Thoracic aorta (tissue), 2 donors: ENCODE measurements at places on chromosomes 3 and 15. TPM values are rescaled to one million over a fixed set of nuclear protein-coding genes. Genes with fewer than 3 reads are reported as not detected.
A peak's percentile ranks its signal among the peaks of the same experiment; 100 is the strongest.

The CHRM5 gene
- total RNA-seq = not detected

- DNase-seq = no peak
Observed at GRCh38 chr3:123067689-123068600, 1.1 kb downstream of the PDIA5 start.

DNA sequence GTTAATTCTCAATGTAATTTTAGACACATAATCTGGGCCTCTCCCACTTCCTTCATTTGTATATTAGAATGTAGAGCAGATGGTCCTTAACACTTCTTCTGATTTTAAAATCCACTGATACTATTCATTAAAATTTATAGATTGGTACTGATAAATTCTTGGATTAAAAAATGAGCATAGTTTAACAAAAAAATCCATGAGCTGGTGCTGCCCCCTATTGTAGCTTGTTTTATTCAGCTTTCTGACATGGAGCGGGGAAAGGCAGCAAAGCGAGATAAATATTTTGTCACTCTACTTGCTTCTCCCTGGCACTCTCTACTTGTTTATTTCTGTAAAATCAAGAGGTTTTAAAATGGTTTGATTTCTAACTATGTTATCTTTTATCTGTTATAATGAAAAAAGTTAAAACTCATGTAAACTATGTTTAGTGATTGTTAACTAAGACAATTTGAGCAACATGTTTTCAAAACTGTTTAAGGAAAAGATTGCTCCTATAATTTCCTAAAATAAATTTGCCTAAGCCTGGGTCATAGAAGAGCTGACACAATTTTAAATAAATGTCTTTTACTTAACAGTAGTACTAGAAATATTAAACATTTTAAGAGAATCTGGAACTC lies 26.5 kb upstream of the PLOD2 start:
- DNase-seq = no peak

DNA sequence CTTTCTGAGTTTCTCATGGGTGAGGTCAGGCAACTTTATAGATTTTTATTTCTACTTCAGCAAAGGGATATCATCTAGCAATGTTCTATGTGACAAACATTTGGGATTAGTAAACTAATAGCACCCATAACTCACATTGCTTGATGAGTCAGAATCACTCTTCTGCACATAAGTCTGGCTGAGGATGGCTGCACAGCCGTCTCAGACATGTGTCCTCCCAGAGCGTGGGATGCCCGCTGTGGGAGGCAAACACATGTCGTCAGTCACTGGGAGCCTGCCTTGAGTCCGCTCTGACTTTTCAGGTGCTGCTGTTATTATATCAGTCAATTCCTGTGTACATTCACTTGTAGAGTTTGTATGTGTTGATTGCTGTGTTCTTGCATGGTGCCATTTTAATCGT lies 230.7 kb upstream of the TRIM42 start:
- DNase-seq = no peak

DNA sequence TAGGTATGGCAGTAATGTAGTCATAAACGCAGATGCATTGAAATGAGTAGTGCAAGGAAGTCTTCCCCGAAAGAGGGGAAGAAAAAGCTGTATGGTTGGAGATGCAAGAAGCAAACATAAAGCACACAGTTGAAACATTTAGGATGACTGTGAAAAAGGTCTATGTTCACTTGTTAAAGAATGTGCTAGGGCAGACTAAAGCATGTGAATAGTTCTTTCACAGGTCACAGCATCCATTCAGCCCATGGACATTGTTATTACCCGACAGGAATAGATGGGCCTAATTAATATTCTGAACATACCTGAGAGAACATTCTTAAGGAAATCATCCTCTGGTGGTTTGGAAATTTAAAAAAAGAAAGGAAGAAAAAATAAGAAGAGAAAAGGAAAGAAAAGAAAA lies 595.2 kb downstream of the ZIC1 start:
- DNase-seq = no peak

The CAPN3 gene
- 19.8 TPM for total RNA-seq

DNA sequence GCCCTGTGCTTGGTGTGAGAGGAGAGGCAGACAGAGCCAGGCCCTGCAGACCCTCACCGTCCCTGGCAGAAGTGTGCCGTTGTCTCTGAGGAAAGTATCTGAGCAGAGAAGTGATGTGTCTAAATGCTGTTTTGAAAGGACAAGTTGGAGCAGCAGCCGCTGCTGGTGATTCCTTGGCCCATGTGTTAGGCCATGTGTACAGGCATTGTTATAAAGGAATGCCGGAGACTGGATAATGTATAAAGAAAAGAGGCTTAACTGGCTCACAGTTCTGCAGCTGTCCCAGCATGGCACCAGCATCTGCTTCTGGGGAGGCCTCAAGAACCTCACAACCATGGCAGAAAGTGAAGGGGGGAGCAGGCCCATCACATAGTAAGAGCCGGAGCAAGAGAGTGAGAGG lies 334.6 kb upstream of the ATP10A start:
- no peak for DNase-seq

The GOLIM4 gene
- 43.1 TPM for total RNA-seq

DNA sequence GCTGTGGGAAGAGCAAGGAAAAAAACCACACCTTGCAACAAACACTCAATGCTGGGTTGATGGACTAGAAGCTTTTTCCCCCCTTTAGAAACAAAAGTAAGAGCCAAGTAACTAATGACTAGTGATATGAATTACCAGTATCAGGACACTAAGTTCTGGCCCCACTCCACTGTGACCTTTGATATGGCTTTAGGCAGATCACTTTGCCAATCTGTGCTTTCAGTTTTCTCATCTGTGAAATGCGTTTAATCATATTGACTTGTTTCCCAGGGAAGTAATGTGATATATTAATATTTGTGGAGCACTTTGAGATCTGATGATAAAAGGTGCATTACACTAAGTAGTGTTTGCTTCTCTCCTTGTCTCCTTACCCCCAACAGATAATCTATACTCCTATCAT lies 319.3 kb upstream of the SATB1 start:
- DNase-seq = no peak

- no peak for DNase-seq
Observed at GRCh38 chr15:99437315-99438223, 128.2 kb upstream of the MEF2A start.

The PPP1R14D gene
- not detected for total RNA-seq

DNA sequence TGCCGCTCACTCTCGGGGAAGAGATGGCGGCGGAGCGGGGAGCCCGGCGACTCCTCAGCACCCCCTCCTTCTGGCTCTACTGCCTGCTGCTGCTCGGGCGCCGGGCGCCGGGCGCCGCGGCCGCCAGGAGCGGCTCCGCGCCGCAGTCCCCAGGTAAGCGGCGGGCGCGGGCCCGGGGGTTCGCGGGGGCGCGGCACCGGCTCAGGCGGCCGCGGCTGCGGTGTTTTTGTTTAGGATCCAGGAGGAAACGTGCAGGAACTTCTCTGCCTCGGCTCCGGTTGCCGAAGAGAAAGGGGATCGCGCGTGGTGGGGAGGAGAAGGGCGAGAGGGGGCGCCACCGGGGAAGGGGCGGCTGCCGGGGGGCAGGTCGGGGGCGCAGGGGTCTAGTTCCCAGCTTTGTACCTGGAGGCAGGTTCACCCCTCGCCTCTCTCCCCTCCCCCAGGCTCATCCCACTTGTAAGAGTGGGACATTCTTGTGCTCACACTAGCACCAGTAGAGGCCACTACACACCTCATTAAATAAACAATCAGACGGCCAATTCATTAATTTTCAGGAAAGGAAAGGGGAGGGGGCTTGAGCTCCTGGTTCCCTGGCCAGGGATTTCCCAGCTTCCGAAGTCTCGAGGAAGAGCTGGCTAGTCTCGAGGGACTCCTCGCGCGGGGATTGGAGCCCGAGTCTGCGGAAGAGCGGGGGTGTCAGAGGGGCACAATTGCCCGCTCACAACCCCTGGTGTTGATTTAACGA lies 562 bp downstream of the NEO1 start:
- DNase-seq = no peak

GRCh38 chr3:71997066-71997653 lies 212.2 kb upstream of the PROK2 start:
- DNase-seq = no peak

DNA sequence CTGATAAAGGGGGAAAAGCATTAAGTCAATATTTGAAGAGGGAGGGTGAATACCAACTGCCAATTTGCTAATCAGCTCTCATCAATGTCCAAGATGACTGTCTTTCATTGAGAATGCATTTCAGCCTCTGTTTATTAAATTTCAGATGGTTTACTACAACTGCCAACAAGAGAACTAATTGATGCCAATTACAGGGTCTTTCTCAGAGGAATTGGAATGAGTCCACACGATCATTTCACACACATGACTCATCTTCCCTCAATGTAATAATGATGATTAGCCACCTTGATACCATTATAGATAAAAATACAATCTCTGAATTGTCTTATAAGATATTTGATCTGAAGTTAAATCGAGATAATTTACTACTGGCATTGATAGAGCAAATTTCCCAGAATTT lies 1274.4 kb downstream of the ROBO2 start:
- DNase-seq = no peak

DNA sequence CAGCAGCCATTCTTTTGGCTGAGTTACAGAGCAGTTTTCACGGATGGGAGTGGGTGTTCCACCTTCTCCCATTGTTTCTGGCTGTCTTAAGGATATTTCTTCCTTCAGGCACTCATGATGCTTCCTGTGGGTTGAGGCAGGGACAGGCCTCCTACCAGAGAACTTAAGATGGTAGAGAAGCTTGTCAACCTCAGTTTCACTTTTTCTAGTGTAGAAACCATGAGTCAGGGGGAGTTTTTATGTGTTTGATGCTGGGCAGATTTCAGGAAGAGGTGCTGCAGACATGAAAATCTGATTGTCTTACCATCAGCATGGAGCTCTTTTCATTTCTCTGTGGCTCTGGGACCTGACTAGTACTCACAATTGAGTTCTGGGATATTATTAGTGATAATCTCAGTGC lies 48.7 kb upstream of the VEPH1 start:
- DNase-seq = no peak

DNA sequence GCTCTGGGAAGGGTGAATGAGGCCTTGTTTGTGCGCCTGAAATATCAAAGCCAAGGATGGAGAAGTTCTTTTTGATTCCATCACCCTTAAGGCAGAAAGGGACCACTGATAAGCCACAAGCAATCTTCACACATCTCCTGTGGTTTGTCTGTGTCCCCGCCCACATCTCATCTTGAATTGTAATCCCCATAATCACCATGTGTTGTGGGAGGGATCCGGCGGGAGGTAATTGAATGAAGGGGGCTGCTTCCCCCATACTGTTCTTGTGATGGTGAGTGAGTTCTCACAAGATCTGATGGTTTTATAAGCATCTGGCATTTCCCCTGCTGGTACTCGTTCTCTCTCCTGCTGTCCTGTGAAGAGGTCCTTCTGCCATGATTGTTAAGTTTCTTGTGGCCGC lies 329.6 kb upstream of the RGMA start:
- DNase-seq = no peak

DNA sequence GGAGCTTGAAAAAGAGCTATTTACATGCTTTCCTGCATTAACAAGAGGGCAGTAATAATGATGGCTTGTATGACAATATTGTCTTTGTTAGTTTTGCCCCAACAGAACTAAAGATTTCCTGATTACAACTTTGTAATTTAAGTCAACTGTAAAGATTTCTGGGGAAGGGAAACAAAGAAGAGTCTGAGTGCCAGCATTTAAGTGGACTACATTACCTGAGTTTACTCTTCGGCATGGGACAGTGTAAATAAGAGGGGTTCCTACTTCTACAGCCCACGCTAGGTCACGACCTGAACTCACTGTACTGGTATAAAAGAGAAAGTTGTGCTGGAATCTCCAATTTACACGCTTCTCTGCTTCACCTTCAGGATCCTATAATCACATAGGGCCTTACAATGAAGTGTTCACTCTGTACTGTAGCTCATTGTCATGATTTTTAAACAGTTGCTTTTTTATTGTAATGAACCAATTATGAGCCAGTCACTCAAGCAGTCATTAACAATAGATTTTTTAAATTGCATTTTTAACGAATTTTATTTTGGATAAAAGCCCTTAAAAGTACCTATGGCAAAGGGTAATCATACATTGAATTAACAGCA lies 39.6 kb downstream of the DPH6 start:
- no peak for DNase-seq

DNA sequence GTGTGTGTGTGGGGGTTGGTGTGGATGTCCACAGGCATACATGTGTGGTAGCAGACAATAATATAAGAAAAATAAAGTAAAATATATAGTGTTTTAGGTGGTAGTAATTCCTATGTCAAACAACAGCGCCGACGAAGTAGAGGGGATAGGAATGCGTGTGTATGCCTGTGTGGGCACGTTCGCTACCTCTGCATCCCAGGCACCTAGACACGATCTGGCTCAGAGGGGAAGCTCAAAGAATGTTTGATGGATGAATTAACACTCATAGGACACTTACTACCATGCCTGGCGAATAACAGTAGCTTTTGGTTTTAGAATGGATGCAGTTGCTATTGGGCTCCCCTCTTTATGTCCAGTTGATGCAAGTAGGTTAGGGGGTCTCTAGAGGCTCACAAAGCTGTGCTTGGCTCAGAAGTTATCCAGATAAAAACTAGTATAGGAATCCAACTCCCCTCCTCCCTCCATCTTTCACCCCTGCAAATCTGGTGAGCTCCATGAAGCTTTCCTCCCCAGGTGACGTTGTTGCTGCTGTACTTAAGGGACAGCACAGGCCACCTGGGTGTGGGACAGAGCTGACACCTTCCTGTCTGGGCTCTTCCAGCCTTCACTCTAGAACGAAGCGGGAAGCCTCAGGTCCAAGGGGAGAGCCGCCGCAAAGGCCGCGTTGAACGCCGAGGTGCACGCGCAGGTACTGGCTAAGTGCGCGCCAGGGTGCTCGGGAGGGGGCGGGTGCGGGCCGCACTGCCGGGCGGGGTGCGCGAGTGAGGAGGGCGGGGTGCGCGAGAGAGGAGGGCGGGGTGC lies 192.6 kb upstream of the LYSMD4 start:
- DNase-seq = no peak

DNA sequence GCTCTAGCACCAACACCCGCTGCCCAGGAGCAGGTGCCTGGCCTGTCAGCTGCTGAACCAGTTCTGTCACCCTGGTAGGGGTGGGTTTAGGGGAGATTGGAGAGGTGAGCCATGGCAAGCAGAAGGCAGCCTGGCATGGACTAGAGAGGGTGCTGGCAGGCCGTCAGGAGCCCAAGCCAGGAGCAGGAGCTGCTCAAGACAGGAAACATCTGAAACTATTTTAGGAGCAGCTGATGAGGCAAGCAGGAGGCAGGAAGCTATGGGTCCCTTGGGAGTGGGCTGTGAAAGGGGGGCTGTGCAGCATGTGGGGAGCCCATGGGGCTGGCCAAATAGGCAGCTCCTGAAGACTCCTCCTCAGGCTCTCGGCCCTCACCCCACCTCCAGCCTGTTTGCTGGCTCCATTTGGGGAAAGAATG lies 2.3 kb downstream of the INKA1 start:
- peak; percentile 74 for DNase-seq

The LMCD1 gene
- 813 TPM for total RNA-seq

The DUOXA2 gene
- not detected for total RNA-seq

GRCh38 chr15:77857419-77857818 lies 220.1 kb downstream of the TBC1D2B start:
- no peak for DNase-seq

The GREM1 gene
- total RNA-seq = 0.95 TPM

- DNase-seq = no peak
Observed at GRCh38 chr15:31974855-31975829, 55.2 kb upstream of the CHRNA7 start.

GRCh38 chr3:186719945-186720739 lies 3.0 kb downstream of the KNG1 start:
- DNase-seq = no peak

GRCh38 chr3:112013784-112014143 lies 15.0 kb downstream of the TAGLN3 start:
- DNase-seq = no peak
